Adipocyte (in vitro differentiated cells): ENCODE measurements at places on chromosomes 13 and 19.
A peak's percentile ranks its signal among the peaks of the same experiment; 100 is the strongest.

DNA sequence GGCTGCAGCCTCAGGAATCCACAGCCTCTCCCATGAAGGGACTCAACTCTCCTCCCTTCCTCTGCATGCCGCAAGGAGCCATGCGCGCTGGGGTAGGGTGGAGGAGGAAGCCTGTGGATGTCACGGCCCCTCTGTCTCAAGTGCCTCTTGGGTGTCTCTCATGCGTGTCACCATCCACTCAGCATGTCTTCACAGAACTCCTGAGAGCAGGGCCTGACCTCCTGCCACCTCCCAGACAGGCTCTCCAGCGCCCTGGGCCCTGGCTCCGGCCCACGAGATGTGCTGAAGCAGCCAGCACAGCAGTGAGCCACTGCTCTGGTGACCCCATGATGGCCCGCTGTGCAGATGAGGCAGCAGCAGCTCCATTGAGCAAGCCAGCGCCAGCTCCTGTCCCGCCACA is 25.9 kb upstream of the SPACA7 start:
- no peak for DNase-seq

DNA sequence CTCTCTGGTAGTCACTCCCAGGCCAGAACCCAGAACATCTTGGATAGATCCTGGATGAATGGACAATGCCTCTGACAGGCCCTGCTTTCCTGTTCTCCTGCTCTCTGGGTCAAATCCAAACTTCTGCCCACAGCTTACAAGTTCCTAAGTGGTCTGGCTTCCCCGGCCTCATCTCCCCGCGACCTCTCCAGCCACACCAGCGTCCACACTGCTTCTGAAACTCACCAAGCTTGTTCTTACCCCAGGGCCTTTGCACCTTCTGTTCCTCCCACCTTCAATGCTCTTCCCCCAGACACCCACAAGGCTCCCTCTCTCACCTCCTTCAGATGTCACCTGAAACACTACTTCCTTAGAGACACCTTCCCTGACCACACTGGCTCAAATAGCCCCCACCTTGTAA is 3.5 kb downstream of the OLFM2 start:
- DNase-seq: no peak

- DNase-seq: peak; percentile 98
Observed at GRCh38 chr19:2819540-2820111, at the start of gene ZNF554. ZNF554 (plus strand) TSS chr19:2819868; CDS start chr19:2820072, 204 bp downstream.

GRCh38 chr19:29724746-29725145 is 9.7 kb upstream of the C19orf12 start:
- DNase-seq: no peak

DNA sequence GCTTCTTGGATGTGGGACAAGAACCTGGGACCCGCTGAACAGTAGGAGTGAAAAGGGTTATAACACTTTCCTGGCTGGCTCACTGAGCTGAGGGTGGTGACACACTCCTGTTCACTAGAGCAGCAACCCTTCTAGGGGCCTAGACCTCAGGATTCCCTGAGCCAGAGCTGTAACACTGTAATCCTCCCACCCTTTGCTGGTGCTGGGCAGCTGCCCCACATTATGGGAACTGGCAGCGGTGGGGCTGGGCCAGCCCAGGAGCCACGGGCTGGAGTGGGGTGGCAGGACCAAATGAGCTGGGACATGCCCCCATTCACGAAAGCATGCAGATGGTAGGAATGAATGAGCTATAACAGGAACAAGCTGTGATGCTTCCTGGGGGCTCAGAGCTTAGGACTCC is 110.6 kb downstream of the B3GLCT start:
- no peak for DNase-seq

- no peak for DNase-seq
Observed at GRCh38 chr19:10499550-10500246, 3.5 kb downstream of the KEAP1 start.

DNA sequence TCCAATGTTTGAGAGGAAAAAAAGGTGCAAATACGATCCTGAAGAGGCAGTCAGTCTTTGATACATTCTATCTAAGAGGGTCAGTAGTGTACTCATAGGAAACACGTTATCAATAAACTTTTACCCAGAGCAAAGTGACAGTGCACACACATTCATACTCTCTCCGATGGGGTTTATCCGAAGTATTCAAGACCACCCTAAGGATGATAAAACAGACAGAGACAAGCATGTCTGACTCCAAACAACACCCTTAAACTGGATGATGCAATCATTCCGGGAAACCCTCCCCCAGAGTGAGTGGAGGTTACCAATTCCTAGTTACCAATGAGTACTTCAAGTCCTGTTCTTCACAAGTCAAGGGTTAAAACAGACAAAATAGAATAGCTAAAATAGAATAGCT is 79.1 kb downstream of the DNAJC3 start:
- no peak for DNase-seq

DNA sequence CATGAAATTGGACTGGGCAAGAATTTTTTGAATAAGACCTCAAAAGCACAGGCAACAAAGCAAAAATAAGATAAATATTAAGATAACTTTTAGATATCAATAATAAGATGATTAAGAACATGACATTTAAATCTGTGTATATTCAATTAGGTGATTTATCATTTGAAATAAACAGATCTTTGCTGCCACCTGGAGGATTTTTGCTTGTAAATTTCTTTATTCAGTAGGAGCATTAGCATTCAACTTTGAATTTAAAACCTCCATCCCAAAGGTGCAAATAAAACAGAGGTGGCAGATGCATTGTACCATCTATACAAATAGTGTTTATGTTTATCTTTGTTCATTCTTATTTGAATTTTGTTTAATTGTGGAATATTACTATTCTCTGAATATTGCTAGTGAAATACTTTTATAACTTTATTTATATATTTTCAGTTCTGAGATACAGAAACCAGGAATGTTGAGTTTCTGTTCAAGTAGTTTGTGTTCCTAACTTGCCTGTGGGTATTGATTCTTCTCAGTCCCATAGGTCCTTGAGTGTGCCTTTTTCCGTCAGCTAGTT is 20.9 kb downstream of the COG6 start:
- peak; percentile 84 for DNase-seq

GRCh38 chr13:113088691-113089020 is 16.9 kb upstream of the F7 start:
- no peak for DNase-seq

DNA sequence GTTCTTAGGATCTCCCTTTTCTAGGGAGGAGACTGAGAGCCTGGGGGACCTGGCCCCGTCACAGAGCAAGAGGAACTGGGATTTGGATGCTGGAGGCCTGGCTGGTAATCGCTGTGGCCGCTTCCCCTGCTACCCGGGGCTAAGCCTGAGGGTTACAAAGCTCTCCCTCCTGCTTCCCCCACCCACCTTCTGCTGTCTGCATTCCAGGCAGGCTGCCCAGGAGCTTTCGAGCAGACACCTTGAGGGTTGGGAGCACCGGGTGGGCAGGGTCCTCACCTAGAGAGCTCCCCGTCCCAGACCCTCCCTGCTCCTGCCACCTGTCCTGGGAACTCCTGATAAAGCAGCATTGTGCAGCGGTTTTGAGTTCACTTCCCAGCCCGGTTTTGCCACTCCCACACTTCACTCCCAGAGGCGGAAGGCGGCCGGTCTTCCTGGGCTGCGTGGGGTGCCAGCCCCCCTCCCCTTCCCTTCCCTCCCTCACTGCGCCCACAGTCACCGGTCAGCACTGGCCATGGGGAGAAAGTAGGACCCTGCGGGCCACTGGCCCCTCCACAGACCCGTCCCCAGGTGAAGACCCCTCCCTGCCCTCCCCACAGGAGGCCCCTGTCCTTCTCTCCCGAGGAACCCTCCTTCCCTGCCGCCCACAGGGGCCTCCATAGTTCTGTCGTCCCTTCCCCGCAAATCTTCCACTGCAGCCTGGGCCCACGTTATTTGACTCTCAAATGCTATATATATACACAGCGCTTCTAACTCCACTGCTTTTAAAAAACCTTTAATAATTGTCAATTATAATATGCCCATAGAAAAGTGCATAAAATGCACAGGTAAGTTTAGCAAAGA is 8.1 kb downstream of the PAK4 start:
- DNase-seq: no peak

DNA sequence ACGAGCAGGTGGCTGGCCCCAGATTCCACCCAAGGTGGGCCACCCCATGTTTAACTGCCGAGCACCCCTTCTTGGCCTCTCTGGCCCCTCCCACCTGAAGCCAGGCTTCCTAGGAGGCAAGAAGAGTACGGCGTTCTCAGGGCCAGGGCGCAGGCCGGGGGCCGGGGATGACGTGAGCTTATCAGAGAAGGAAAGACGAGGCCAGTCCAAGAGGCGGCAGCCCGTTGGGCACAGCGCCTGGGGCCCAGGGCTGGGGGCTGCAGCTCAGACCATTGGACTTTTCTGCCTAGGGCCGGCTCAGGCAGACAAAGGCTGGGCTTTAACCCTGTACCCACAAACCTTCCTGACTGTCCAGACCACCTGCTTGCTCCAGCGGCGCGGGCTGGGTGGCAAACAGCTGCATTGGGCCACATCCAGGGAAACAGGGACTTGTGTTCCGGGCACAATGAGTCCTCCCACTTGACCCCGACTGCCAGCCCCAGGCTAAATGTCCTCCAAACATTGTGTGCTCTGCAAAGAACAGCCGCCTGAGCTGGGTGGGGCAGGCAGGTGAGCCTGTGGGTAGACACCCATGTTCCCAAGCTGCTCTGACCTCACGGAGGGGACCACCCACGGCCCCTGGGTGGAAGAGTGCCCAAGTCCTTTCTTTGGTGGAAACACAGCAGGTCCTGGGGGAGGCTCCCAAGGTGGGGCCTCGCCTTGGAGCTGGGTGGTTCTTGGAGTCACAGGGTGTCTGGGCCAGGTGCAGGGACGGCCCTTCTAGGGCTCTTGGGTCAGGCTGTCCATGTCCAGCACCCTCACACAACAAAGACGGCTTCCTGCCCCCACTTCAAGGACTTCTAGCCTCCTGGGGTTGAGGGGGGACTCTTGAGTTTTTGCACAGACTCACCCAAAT is 21.9 kb downstream of the COMP start:
- no peak for DNase-seq

DNA sequence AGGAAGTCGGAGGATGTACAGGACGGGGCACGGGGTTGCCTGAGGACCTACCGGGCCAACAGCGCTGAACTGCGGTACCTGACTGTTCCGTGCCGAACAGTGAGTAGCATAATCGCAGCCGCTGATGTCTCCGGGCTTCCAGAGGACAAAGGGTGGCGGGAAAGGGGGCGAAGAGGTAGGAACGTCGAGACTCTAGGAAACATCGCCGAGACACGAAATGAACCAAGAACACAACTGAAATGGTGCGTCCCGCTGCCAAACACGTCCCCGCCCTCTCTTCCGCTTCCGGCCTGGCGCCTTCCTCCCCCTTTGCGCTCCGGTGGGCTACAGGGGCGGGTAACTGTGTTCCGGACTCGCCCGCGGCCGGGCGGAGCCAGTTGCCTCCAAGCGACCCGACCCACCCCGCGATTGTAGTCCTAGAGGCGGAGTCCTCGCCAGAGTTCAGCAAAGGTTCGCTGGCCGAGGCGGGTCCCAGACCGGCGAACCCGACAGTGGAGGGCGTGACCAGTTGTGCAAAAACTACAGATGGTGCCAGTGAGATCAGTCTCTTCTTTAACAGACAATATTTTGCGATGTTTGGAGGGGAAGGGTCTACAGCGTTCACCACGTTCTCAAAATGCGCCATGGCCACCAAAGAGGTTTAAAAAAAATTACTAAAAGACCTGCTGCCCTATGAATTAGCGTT is at the start of gene MRPS31:
MRPS31 (minus strand) TSS at position 257 of the 685 bp plus-strand sequence; CDS start at position 203, 54 bp downstream.
- peak; percentile 97 for DNase-seq

- no peak for DNase-seq
Observed at GRCh38 chr13:30565658-30566057, 52.1 kb upstream of the USPL1 start.

DNA sequence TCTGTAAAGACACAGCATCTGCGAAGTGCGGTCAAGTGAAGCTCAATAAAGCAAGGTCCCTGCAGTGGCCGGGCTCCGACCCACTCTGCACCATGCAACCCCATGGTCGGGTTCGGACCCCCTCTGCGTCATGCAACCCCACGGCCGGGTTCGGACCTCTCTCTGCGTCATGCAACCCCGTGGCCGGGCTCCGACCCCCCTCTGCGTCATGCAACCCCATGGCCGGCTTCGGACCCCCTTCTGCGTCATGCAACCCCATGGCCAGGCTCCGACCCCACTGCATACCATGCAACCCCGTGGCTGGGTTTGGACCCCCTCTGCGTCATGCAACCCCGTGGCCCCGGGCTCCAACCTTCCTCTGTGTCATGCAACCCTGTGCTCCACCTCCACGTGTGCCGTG is 43.8 kb downstream of the CARS2 start:
- no peak for DNase-seq

- DNase-seq: peak; percentile 55
Observed at GRCh38 chr13:51838240-51838846, 6.6 kb downstream of the TMEM272 start.

GRCh38 chr19:21463449-21464105 is 41.8 kb upstream of the ZNF429 start:
- no peak for DNase-seq

- DNase-seq: no peak
Observed at GRCh38 chr13:99153219-99153618, 47.4 kb upstream of the UBAC2 start.

- no peak for DNase-seq
Observed at GRCh38 chr13:70183041-70183440, 74.8 kb upstream of the KLHL1 start.

DNA sequence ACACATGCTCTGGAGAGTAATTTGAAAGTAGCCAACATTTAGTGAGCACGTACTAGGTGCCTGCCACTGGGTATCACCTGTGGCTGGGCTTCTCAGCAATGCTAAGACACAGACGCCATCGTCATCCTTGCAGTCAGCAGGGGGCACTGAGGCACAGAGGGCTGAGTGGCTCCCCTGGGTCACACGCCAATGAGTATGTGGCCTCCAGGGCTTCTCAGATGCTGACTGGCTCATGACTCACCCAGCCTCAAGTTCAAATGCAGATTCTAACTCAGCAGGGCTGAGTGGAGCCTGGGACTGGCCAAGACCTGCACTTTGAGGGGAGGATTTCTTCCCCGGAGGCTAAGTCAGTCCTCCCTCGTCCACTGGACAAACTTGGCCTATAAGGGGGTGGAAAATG is 115.1 kb upstream of the CACNA1A start:
- peak; percentile 61 for DNase-seq

DNA sequence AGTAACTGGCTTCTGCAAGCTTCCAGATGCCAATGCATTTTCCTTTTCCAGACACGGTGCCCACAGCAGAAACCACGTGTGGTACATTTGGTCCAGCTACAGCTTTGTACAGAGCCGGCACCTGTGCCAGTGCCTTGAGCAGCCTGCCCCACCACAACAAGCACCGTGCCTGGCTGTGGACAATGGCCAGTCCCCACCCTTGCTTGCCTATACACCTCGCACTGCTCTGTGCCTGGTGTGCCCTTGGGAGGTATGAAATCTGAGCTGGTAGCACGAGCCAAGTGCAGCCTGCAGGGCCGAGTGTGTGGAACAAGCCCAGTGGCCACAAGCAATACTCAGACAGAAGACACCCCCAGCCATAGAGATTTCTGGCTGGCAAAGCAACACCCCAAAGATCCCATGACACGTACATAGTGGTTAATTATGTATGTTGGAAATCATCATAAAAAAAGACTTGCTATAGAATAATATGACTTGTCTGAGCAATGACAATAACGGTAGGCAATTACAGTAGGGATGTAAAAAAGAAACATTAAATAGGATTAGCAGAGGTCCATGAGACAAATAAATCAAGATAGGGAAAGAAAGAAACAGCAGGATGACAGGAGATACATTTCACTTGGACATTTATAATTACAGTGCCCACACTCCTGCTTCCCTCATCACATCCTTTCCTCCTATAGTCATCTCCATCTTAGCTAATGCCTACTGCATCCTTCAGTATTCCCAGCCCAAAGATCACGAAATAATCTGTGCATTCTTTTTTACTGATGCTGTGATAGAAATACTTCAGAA is 1399.5 kb downstream of the PCDH9 start:
- DNase-seq: no peak

- DNase-seq: peak; percentile 97
Observed at GRCh38 chr13:110546926-110547325, 14.6 kb downstream of the RAB20 start.
